ENCODE measurements at places on chromosomes 13 and 19.

- DNase-seq, result no peak
These were observed 12.8 kb upstream of the TOMM40 start for GRCh38 chr19:44878120-44878865.

DNA sequence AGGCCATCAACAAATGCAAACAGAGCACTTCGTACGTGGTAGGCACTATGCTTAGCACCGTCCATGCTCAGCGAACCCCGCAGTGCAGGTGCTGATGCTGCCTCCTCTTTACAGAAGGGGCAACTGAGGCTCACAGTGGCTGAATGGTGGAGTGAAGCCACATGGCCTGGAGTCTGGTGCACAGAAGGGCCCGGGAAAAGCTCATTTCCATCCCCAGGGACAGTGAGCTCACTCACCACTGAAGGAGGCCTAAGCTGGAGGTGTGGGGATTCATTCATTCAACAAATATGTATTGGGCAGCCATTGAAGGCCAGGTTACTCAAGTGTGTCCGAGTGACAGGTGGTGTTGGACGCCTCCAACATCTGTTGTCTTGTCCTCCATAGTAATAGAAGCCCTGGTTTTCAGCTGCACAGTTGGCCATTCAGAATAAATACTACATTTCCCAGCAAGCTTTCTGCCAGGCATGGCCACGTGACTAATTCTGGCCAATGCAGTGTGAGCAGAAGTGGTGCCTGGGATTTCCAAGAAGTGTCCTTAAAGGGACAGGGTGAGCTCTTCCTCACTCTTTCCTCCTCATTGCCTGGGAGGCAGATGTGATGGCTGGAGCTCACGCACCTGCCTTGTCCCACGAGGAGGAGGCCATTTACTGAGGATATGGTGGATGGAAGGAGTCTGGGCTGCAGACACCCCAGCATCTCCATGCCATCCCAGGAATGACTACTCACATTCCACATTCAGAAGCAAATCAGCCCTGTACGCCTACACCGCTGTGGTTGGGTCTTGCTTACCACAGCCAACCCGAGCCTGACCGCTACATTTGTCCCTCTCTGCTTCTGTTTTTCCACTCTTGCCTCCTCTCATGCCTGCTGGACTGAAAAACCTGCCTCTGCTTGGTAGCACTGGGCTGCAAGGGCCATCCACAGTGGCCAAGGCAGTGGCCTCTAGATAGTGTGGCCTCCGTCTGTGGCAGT lies 2.3 kb upstream of the ZNRF4 start:
- no peak for DNase-seq

GRCh38 chr19:7596211-7596937 lies 711 bp downstream of the CAMSAP3 start:
- no peak for DNase-seq

- no peak for DNase-seq
These were observed 1.8 kb downstream of the FXYD1 start for GRCh38 chr19:35140207-35140961.

GRCh38 chr13:75334634-75335447 lies 147.1 kb downstream of the TBC1D4 start:
- no peak for DNase-seq

DNA sequence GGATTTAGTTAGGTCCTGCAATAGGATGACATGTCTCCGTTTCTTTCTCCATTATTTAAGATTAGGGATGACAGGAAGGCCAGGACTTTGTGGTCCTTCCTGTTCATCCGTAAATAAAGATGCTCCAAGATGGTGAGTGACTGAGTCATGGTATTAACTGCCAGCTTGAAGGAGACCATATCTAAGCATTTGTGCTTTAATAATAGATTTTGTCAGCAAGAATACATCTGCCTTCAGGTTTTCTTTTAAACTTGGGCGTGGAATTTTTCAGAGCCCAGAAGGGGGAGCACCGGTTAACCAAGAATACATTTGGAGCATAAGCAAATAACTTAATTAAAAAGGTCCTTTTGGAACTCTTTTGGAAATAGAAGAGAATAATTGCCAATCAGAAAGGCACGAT lies 68.2 kb downstream of the ARHGAP35 start:
- no peak for DNase-seq

- DNase-seq, result no peak
These were observed 487.6 kb downstream of the GPC6 start for GRCh38 chr13:93714171-93714570.

DNA sequence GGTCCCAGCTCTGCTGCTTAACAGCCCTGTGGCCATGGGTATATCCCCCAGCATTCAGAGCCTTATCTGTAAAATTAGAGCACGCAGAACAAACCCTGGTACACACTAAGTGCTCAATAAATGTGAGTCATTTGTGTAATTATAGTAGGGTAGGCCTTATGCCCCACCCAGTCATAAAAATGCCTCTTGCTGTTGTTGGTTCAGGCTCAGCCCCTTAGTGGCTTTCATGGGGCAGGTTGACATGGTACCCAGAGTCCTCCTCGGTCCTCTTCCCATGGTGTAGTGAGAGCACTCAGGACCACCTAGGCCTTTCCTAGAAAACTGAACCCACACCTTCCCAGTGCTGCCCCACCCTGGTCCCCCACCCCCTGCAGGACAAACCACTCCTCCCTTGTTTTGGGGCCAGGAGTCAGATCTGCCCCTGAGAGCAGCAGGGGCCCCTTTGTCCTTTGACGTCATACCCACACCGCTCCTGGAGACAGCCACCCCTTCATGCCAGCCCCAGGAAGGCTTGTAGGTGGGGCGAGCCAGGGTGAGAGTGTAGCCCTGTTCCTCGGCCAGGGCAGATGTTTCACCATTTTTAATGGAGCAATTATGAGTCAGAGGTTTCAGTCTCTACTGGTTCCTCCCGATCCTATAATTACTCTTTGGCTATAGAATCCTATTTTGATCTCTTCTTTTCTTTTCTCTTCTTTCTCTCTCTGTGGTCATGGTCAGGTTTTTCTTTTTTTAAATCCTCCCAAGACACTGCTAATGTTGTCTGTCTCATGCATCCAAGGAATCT lies 36.8 kb downstream of the ACTN4 start:
- no peak for DNase-seq

DNA sequence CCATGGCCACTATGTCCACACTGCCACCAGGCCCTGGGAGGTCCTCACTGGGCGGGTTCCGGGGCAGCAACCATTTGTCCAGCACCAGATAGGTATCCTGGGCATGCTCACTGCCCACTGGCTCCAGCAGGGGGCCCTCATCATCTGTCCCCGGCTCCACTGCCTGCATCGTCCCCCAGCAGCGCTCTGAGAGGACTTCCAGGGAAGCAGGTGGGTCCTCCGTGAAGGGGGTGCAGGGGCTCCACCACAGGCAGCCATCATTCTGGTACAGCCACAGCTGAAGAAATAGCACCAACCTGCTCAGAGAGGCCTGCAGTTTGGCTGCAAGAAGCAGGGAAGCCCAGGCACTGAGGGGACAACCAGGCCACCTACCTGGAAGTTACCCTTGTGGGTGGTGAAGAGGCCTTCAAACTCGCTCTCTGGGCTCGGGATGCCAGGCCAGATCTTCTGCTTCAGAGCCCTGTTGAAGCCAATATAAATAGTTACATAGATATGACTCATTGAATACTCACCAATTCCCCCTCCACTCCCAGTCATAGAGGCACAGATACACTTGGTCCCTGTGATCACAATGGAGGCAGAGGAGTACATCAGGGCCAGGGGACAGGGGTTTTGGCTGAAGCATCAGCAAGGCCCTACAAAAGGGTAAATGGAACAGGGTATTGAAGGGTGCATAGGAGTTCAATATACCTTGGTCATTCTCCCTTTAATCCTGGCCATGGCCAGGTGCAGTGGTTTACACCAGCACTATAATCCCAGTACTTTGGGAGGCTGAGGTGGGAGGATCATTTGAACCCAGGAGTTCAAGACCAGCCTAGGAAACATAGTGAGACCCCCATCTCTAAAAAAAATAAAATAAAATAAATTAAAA lies 4.1 kb downstream of the SWSAP1 start:
- DNase-seq, result no peak

GRCh38 chr13:52454459-52454819 lies 839 bp upstream of the CKAP2 start:
- no peak for DNase-seq

- no peak for DNase-seq
These were observed 148.9 kb downstream of the USP12 start for GRCh38 chr13:27022571-27023311.

GRCh38 chr13:100710176-100710575 lies 35.6 kb upstream of the TMTC4 start:
- no peak for DNase-seq

DNA sequence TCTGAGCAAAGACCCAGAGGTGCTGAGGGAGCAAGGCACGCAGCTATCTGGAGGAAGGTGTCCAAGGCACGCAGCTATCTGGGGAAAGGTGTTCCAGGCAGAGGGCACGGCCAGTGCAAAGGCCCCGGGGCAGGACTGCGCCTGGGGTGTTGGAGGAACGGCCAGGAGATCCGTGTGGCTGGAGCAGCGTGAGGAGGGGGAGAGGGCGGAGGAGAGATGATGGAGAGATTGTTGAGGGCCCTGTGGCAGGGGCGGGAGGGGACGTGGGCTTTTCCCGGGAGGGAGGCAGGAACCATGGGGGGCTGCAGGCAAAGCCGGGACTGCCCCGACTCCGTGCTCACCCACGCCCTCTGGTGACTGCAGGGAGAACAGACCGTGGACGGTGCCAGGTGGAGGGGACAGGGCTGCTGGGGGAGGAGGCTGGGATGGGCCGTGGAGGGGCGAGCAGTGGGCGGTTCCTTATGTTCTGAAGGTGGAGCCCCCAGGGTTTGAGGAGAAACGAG lies 13.3 kb upstream of the MISP start:
- DNase-seq, result no peak

DNA sequence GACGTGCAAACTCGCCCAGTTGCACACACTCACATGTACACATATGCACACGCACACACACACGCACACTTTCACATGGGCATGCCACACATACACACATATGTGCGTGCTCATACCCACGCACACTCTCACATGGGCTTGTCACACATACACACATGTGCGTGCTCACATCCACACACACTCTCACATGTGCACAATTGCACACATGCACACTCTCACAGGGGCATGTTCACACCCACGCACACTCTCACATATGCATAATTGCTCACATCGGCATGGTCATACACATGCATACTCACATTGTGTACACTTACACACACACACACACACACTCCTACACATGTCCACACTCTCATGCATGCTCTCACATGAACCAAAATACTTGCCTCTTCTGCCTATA lies 32.8 kb upstream of the PEPD start:
- DNase-seq, result no peak

- DNase-seq, result no peak
These were observed 18.5 kb downstream of the ZNF101 start for GRCh38 chr19:19687090-19687489.

GRCh38 chr13:111943229-111943795 lies 123.6 kb upstream of the SOX1 start:
- peak; percentile 59 for DNase-seq

- no peak for DNase-seq
These were observed 50.8 kb downstream of the DPY19L3 start for GRCh38 chr19:32456406-32456805.

GRCh38 chr13:110129076-110129475 lies 177.9 kb downstream of the COL4A1 start:
- no peak for DNase-seq

GRCh38 chr13:35473206-35473775 lies 3.2 kb downstream of the MAB21L1 start:
- no peak for DNase-seq

- DNase-seq, result no peak
These were observed 16.4 kb upstream of the IGFL1 start for GRCh38 chr19:46213156-46213555.

- DNase-seq, result no peak
These were observed 54.8 kb upstream of the HMGB1 start for GRCh38 chr13:30520571-30520970.

- DNase-seq, result no peak
These were observed 1.5 kb upstream of the SOX1 start for GRCh38 chr13:112065521-112065866.

GRCh38 chr13:31394506-31394905 lies 194.7 kb downstream of the B3GLCT start:
- no peak for DNase-seq

DNA sequence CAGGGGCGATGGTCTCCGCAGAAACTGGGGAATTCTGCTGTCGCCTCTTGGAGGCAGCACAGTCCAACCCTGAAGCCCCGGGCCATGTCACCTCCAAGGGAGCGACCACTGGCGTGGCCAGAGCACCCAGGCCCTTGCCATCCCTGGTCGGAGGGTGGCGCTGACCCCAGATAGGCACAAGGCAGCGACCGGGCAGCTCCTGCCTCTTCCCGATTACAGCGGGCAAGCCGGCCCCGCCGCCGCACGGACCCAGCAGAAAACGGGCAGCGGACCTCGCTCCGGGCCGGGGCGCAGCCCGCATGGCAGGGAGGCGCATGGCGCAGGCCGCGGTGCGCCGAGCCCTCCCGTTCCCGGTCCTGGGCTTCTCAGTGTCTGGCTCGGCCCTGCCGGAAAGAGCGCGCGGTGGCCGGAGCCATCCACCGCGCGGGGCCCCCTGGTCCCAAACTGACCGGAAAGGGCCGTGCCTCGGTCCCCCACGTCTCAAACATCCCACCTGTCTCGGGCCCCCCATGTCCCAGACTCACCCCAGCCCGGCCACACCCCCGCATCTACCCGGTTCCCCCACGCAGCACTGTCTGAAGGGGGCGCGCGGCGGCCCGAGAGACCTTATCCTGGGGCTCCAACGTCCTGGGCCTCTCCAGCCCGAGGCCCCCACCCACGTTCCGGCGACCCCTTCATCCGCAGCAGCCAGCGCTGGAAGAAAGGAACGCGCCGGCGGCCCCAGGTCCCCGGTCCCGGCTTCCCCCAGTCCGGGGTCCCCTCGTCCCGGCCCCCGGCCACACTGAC lies 727 bp downstream of the CERS1 start:
- DNase-seq, result peak; percentile 81

DNA sequence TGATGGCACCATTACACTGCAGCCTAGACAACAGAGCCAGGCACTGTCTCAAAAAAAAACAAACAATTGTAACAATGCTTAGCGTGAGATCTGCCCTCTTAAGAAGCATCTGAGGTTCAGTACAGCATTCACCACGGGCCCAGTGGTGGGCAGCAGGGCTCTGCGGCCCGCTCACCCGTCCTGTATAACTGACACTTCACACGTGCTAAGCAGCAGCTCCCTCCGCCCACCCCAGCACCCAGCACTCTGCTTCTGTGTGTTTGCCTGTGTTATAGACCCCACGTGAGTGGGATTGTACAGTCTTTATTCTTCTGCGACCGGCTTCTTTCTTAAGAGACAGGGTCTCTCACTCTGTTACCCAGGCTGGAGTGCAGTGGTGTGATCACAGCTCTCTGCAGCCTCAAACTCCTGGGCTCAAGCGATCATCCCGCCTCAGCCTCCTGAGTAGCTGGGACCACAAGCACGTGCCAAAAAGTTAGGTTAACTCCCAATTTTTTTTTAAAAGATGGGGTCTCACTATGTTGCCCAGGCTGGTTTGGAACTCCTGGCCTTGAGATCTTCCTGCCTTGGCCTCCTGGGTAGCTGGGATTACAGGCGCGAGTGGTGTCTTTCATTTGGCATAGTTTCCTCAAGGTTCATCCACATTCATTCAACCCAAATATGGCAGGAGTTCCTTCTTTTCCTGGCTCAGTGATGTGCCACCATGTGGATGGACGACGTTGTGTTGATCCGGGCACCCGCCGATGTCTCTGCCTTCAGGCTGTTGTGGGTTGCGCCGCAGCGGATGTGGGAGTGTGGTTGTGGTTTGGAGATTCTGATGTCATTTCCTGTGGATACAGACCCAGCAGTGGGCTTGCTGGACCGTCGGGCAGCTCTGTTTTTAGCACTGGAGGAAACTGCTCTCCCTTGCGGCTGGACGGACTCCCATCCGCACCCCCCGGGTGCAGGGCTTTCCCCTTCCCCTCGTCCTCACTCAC lies 170.0 kb downstream of the KDM4B start:
- peak; percentile 91 for DNase-seq

GRCh38 chr13:47903836-47904235 lies 97.2 kb downstream of the SUCLA2 start:
- no peak for DNase-seq

GRCh38 chr13:74324338-74324737 lies 190.1 kb upstream of the KLF12 start:
- DNase-seq, result no peak

Measured in cardiac septum (tissue), 1 donor.